SJCRH30 (cell line): ENCODE measurements at places on chromosomes 1 and 21. TPM values are rescaled to one million over a fixed set of nuclear protein-coding genes. Genes with fewer than 3 reads are reported as not detected.

Gene C1orf185
- not detected in 2 replicates for total RNA-seq

Gene C1orf210
- not detected in 2 replicates for total RNA-seq

Gene FMO4
- 0.87 and 1.4 TPM in 2 replicates for total RNA-seq

Gene MIXL1
- not detected in 2 replicates for total RNA-seq

Gene PEAR1
- total RNA-seq = not detected in 2 replicates

Gene ZYG11A
- total RNA-seq = 0.03 and 0.22 TPM in 2 replicates

Gene LINGO4
- total RNA-seq = not detected in 2 replicates

Gene LCK
- total RNA-seq = 0.43 TPM in 1 of 2 replicates, not detected in the other

Gene TSPEAR
- total RNA-seq = not detected in 2 replicates

Gene MYOM3
- 0.03 TPM in 1 of 2 replicates, not detected in the other for total RNA-seq

Gene CCDC185
- total RNA-seq = not detected in 2 replicates

Gene FMO5
- total RNA-seq = not detected in 2 replicates

Gene OR2L2
- not detected in 2 replicates for total RNA-seq

Gene OVAAL
- total RNA-seq = not detected in 2 replicates

Gene FCAMR
- total RNA-seq = not detected in 2 replicates

Gene KCNJ9
- not detected in 2 replicates for total RNA-seq

Gene TTC22
- not detected in 2 replicates for total RNA-seq

Gene TNFRSF9
- total RNA-seq = 0.13 TPM in 1 of 2 replicates, not detected in the other

Gene TRIM67
- not detected in 2 replicates for total RNA-seq

Gene SIM2
- 0.06 TPM in 1 of 2 replicates, not detected in the other for total RNA-seq

Gene NUDT4B
- total RNA-seq = 5.8 and 7.3 TPM in 2 replicates

Gene CYP4A22
- total RNA-seq = not detected in 2 replicates

Gene TRIM58
- not detected in 2 replicates for total RNA-seq

Gene C1orf50
- total RNA-seq = 3.5 and 3.8 TPM in 2 replicates

Gene CRYAA
- not detected in 2 replicates for total RNA-seq

Gene PGLYRP4
- total RNA-seq = not detected in 2 replicates

Gene TCHHL1
- not detected in 2 replicates for total RNA-seq

Gene GPR25
- total RNA-seq = not detected in 2 replicates

Gene EPRS1
- total RNA-seq = 112 and 123 TPM in 2 replicates

Gene EDN2
- 0.18 and 0.32 TPM in 2 replicates for total RNA-seq

Gene WDR3
- total RNA-seq = 57.7 and 60.8 TPM in 2 replicates

Gene TMPRSS3
- not detected in 2 replicates for total RNA-seq
